Activated CD4-positive, alpha-beta T cell treated with anti-CD3 and anti-CD28 coated beads, Interleukin-2, amount 10 ng/mL, durations not matched to agents 7 days and 5 days (primary cell): ENCODE measurements at places on chromosomes 11 and 22.

- DNase-seq: peak; percentile 68
Observed at GRCh38 chr22:39622881-39623367, 52.4 kb downstream of the CACNA1I start.

DNA sequence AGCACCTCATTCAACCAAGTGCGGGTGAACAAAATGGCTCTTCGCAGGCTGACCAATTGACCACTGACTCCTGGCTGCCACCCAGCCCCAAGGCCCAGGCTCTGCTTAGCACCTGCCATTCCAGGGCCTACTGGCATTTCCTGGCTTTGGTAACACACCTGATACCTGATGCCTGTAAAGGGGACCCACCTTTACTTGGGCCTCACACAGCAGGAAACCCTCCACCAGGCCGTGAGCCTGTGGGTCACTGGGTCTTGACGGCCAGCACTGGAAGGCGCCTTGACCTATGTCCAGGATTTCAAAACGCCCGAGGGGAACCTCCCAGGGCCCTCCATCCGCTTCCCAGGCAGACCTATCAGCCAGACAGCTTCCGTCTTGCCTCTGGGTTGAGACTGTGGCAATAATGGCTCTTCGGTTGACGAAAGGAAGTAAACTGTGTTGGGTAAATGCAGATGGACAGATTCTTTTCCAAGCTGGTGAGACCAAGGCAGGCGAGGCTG is 16.8 kb upstream of the TMEM184B start:
- DNase-seq: no peak

- no peak for DNase-seq
Observed at GRCh38 chr11:65903715-65904114, 3.5 kb upstream of the FOSL1 start.

- no peak for DNase-seq
Observed at GRCh38 chr22:27401321-27401720, 400.2 kb downstream of the MN1 start.

GRCh38 chr11:44094260-44094868 is 1.1 kb upstream of the EXT2 start:
- peak; percentile 90 for DNase-seq

GRCh38 chr22:17119481-17120202 is 1.5 kb downstream of the TMEM121B start:
- no peak for DNase-seq

DNA sequence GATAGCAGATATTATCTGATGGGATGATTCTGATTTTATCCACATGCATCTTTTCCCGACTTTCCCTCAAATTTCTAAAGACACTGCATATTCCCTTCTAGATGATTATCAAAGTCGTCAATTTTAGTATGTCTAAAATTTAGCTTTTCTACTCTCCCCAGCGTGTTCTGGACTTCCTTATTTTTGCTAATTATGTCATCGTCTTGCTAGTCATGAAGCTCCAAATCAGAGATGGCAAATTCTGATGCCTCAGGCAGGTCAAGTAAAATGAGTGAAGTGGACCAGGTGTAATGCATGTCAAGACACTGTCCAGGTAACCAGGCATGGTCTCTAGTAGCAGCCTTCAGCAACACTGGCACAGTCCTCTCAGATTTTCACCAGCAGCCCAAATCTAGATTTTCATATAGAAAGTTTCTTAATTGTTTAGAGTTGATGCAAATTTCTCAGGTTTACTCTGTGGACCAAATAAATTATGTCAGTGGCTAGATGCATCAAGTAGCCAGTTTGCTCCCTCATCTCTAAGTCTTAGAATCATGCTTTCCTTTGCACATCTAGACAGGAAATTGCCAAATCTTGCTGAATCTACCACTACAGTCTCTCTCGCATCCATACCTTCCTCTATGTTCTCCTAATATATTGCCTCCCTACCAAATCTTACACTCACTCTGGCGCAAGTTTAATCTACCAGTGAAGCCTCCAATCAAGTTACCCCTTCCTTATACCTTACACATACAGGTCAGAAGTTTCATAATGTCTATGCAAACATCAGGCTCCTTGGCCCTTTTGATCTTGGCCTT is 10.6 kb downstream of the HSD17B12 start:
- DNase-seq: no peak

- DNase-seq: no peak
Observed at GRCh38 chr22:42785706-42786499, 65.2 kb upstream of the A4GALT start.

- DNase-seq: no peak
Observed at GRCh38 chr22:47059076-47059475, 296.6 kb downstream of the TBC1D22A start.

GRCh38 chr11:11293798-11294550 is 59.1 kb downstream of the CSNK2A3 start:
- DNase-seq: no peak

GRCh38 chr22:31247726-31248125 is 35.6 kb downstream of the LIMK2 start:
- DNase-seq: no peak

GRCh38 chr11:134276396-134277182 is 410 bp downstream of the GLB1L3 start:
- no peak for DNase-seq

DNA sequence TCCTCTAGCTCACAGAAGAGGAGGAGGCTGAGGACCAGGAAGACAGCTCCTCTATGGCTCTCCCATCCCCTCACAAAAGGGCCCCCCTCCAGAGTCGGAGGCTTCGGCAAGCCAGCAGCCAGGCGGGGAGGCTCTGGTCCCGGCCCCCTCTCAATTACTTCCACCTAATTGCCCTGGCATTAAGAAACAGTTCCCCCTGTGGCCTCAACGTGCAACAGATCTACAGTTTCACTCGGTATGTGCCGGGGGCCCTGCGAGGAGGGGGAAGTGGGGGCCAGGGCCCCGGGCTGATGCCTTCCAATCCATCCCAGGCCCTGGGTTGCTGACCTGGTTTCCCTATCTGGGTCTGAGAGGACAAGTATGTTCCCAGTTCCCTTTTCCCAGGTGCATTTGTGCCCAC is 7.9 kb downstream of the FOXR1 start:
- DNase-seq: no peak

- DNase-seq: no peak
Observed at GRCh38 chr11:48014917-48015316, 34.6 kb downstream of the PTPRJ start.

DNA sequence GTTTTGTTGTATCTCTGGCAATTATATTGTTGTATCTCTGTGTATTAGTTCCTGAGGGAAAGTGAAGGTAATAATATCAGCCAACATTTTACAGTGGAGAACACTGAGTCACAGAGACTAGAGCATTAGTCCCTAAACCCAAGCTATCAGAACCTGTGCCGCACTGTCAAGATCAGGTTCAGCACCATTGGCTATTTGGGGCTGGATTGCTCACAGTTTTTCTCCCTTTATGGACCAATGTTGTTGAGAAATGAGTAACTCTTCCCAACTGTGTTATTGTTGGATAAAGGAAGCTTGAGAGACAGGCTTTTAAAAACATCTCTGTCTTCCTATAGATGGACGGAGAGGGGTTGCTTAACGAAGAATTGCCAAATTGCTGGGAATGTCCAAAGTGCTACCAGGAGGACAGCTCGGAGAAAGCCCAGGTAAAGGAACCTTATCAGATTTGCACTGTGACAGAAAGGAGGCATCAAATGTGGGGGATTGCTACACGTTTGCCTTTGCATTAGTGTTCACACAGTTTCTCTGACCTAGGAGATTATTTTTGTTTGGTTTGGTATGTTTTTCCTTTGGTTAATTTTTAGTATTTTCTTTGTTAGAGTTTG is 18.2 kb upstream of the GRK2 start:
- no peak for DNase-seq

- DNase-seq: no peak
Observed at GRCh38 chr11:111331711-111332479, 33.5 kb downstream of the POU2AF3 start.

DNA sequence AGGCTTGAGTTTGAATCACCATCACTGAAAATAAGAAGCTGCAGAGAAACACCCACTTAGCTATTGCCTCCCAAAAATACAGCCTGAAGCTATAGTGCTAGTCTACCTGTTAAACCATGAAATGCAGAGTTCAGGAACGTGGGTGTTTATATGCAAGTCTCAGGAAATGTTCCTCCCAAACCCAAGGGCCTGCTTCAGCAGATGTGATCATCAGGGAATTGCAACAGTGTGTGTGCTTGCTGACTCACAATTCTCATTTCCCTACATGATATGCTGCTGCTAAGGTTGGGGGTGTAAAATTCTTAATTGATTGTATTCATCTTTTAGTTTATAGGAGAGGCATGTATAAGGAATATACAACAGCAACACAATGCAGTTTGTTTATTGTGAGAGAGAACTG is 49.6 kb downstream of the NUP98 start:
- DNase-seq: no peak

DNA sequence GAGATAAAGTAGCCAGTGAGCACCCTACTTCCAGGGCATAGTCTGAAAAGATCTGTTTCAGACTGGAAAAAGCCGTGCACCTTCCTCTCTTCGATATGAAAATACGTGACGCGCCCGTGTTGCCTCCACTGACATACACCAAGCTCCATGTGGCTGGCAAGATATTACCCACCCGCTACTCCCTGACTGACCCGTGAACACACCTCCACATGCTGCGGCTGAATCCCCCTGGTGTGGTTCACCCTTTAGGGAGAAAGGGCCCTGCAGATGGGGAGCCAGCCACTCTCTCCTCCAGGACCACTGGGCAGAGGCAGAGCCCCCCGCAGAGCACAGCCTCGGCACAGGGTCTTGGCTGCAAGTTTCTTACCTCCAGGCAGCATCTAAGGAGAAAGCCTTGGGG is 245.0 kb downstream of the BRD1 start:
- no peak for DNase-seq

DNA sequence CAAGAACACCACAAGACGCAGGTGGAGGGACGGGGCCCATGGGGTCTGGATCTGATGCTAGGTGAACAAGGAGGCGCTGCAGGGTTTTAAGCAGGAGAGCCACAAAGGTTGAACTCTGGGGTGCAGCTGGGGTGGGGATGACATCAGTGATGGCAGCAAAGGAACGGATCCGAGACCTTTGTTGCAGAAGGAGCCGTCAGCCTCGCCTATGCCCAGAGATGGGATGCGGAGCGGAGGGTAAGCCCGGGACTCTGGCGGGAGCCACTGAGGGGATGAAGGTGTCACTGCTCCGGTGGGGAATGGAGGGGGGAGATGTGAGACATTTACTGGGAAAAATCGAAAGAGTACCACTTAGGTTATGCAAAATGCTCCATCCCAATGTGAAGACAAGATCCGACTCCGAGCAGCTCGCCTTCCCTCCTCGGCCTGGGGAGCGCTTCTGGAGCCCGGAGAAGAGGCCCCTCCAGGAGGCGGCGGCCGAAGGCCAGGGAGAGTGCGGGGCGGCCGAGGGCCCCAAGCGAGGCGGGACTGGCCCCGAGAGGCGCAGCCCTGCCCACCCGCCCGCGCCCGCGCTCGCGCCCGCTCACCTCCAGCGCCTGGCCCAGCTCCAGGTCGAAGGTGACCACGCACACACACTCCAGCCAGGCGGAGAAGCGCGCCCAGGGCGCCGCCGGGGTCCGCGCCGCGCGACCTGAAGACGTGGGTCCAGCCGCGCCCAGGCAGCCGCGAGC is 422 bp downstream of the DENND6B start:
- no peak for DNase-seq

GRCh38 chr11:69463181-69463994 is 18.1 kb upstream of the LINC01488 start:
- DNase-seq: no peak

DNA sequence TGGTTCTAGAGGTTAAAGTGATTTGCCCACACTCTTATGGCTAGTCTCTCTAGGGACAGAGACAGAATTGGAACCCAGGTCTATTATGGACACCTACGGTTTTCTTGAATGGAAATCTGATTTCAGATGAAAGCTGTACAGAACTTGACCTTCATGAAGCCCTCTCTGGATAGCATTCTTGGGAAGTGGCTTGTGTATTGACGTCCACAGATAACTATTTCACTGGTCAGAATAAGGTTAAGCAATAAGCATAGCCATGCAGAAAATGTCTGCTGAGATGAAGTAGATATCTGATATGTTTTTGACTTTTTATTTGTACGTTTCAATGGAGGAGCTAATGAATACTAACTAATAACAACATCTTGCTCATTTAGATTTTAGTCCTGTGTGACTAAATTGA is 1.1 kb downstream of the TLCD5 start:
- no peak for DNase-seq

- no peak for DNase-seq
Observed at GRCh38 chr22:43343670-43344519, 723 bp upstream of the SCUBE1 start.

GRCh38 chr22:29821291-29822016 is 16.6 kb downstream of the ASCC2 start:
- peak; percentile 24 for DNase-seq

- no peak for DNase-seq
Observed at GRCh38 chr11:59145534-59145933, 2.9 kb downstream of the FAM111A start.

DNA sequence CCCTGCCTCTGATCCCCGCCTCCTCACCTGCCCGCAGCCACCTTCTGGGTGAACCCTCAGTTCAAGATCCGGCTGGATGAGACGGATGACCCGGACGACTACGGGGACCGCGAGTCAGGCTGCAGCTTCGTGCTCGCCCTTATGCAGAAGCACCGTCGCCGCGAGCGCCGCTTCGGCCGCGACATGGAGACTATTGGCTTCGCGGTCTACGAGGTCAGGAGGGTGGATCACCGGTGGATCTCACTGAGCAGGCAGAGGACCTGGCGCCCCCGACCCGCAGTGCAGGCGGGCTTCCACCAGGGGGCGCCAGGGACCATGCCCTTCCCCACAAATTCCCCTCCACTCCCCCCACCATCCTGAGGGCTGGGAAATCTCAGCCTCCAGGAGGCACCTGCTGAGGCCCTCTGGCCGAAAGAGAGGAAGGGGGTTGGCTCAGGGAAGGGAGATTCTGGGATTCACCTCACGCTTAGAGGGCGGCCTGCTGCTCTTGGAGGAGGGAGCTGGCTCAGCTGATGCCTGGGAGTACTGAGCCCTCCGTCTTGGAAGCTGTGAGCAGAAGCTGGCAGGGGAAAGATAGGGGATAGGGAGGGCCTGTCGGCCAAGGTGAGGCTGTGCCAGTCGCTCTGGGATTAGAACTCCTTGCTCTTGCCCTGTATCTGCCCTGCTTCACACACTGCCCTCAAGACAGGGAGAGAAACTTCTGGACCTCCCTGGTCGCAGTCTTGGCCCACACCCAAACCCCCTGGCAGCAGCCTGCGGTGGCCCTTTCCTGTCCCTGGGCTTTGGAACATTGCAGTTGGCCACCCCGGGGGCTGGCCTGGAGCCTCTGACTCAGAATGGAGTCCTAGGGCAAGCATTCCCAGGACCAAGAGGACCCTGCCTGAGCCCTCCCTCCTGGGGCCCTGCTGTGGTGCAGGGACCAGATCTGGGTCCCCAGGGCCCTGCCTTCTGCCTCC is 23.2 kb downstream of the CAPN1 start:
- peak; percentile 52 for DNase-seq

DNA sequence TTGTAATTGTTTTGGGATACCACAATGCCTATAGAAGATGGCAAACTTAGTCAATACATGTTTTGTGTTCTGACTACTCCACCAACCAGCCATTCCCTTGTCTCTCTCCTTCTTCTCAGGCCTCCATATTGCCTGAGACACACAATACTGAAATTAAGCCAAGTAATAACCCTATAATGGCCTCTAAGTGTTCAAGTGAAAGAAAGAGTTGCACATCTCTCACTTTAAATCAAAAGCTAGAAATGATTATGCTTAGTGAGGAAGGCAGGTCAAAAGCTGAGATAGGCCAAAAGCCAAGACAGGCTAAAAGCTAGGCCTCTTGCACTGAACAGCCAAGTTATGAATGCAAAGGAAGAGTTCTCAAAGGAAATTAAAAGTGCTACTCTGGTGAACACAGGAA is 318.7 kb downstream of the TTC28 start:
- DNase-seq: no peak
